Urinary bladder (tissue), 4 donors: ENCODE measurements at places on chromosomes 3 and 15. TPM values are rescaled to one million over a fixed set of nuclear protein-coding genes. Genes with fewer than 3 reads are reported as not detected.

- no peak for DNase-seq
Measured at GRCh38 chr3:20215636-20216035, 29.6 kb upstream of the SGO1 start.

DNA sequence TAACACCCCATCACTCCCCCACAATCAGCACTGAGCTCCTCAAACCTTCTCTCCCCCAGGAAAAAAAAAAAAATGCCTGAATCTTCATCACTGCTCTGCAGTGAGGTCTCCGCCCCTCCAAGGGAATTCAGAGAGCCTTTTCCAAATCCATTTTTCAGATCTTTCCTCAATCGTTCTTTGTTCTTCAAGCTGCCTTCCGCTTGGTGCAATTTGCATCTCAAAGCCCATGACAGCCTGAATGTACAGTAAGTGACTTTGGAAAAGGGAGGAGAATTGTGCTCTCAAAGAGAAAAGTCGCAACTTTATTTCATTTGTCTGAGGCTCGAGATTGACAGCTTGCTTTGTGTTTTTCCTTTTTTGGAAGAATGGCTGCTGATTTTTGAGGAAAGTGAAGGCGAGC, 75.0 kb downstream of the CORO2B start:
- no peak for DNase-seq

The TEX9 gene
- 17.3 TPM for total RNA-seq

- DNase-seq = no peak
Measured at GRCh38 chr3:162390891-162391290, 894.3 kb downstream of the OTOL1 start.

DNA sequence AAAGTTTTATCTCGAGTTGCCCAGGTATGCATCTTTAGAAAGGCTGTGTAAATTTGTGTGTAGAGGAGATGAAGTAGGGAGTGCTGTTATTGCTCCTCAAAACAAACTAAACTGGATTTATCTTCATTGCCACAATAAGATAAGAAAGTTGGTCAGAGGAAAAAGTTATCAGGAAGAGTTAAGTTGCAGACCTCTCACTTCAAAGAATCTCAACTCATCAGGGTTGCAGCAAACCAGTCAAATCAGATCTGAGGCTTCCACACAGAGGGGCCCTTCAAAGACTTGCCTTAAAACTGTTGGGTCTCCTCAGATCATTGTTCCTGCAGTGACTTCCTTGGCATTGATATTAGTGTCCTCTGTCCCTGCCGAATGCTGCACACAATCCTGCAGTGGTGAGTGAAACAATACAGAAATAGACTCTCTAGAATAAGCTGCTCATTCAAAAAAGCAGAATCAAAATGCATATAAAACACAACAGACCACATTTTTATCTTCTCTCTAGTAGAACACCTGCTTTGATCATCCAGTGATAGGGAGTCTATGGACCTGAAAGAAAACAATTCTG, 191.2 kb upstream of the CBLB start:
- no peak for DNase-seq

DNA sequence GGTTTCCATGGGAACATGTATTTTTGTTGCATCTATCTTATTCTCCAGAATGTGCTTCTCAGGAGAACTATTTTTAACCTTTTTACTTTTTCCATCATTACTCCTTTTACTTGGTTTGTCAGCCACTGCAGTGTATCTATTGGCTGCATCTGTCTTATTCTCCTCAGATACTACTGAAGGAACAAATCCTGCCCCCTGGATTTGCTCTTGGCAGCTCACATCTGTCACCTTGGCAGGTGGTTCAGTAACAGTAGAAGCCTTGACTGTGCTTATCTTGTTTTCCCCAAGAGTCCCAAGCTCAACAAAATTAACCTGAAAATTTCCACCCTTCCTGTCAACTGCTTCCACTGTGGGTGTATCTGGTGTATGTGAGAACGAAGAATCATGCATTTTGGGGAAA, 106.0 kb downstream of the MAP4 start:
- no peak for DNase-seq

DNA sequence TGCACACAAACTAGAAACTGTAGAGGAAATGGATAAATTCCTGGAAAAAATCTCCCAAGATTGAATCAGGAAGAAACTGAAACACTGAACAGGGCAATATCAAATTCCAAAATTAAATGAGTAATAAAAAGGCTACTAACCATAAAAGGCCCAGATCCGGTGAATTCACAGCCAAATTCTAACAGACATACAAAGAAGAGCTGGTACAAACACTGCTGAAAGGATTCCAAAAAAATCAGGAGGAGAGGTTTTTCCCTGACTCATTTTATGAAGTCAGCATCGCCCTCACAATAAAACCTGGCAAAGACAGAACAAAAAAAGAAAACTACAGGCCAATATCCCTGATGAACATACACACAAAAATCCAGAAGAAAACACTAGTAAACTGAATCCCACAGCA, 462.4 kb upstream of the THBS1 start:
- DNase-seq = no peak

DNA sequence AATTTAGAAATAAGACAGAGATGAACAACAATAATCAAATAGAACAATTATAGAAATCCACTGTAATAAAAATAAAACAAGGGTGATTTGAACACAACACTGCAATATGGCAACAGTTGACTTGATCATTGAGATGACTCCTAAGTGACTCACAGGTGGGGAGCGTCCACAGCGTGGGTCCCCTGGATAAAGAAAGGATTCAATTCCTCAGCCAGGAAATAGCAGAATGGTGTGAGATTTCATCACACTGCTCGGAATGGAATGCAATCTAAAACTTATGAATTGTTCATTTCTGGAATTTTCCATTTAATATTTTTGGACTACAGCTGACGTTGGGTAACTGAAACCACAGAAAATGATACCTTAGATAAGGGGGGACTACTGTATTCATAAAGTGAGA, 82.0 kb downstream of the CNTN3 start:
- DNase-seq = no peak

DNA sequence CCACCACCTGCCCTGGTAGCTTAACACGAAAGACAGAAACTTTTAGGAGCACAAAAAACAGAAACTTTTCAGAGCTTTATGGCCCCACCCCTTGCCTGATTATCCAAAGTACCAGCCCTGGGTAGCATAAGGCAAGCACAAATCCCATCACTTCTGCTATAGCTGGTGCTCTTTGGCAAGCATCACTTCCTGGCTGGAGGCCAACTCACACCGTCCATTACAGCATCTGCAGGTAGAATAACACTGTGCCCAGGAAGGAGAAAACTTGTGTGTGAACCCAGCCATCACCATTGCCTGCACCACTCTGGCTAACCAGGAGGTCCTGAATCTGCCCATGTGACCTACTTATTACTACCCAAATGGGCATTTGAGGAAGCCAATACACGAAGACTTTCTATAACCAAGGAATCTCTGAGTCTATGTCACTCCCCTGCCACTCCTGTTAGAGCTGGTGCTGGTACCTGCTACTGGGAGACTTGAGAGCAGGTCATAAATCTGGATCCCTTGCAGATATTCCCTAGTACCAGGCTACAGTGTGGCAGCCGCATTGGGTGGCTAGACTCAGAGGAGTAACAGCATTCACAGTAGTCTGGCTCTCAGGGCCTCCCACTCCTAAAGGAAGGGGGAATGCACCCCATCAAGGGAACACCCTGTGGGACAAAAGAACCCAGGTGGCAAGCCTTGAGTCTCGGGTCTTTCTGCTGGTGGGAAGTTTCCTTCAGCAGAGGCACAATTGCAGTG, 73.3 kb upstream of the AKAP13 start:
- no peak for DNase-seq

GRCh38 chr15:80492874-80493273, 88.7 kb downstream of the ARNT2 start:
- no peak for DNase-seq

The ZIC4 gene
- total RNA-seq = not detected
